ENCODE measurements at places on chromosomes 2 and 18.

- H3K27ac ChIP-seq, result no peak overlapping the region
- no peaks in the 10 kb centered on the region for H3K27me3 ChIP-seq
- peaks cover 8% of the 10 kb centered on the region for H3K36me3 ChIP-seq
- no peaks in the 10 kb centered on the region for H3K4me1 ChIP-seq
- no peak overlapping the region for H3K4me3 ChIP-seq
Measured at GRCh38 chr2:233990261-233990798, 60.2 kb upstream of the SPP2 start.

- no peaks in the 10 kb centered on the region for H3K27me3 ChIP-seq
- H3K4me1 ChIP-seq, result peaks cover 5% of the 10 kb centered on the region
- H3K4me3 ChIP-seq, result no peak overlapping the region
- H3K36me3 ChIP-seq, result peaks cover 88% of the 10 kb centered on the region
Measured at GRCh38 chr2:70691497-70692140, 76.4 kb downstream of the ADD2 start.

- no peaks in the 10 kb centered on the region for H3K27me3 ChIP-seq
- H3K4me3 ChIP-seq, result no peak overlapping the region
- peak overlapping the region; percentile 18 for H3K27ac ChIP-seq
- no peaks in the 10 kb centered on the region for H3K36me3 ChIP-seq
- no peaks in the 10 kb centered on the region for H3K4me1 ChIP-seq
Measured at GRCh38 chr18:12862874-12863482, 21.1 kb downstream of the PTPN2 start.

DNA sequence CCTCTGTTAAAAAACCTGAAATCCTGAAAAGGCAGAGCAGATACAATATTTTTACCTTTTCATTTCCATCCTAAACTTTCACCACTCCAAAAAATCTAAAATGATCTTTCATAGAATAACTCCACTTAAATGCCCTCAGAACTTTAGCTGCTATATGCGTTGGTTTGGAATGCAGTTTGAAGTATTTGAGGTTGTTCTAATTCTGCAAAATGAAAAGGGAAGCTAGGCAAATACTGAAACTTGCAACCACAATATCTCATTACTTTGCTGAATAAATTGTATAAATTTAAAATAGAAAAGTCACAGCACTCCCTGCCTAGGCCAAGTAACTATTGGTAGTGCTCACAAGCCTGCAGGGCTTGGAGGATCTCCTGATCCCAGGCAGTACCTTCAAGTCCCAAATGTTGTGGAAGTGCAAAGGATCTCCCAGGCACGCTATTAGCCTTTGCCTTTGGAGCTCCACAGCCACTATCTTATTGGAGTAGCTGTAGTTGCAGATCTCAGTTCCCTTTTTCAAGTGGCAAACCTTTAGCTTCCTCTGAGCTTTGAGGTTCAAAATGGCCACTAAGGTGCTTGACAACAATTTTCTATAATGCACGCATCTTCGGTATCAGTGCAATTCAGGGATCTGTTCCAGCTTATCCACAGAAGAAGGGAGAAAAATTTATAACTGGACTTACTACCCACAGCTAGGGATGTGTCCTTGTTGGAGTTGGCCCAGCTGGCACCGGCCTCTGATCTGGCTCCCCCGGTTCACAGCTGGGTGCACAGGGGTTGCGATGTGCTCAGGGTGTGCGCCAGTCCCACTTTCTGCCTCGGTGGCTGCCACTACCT lies 43.4 kb upstream of the ANKRD62 start:
- no peaks in the 10 kb centered on the region for H3K4me1 ChIP-seq
- H3K27me3 ChIP-seq, result no peaks in the 10 kb centered on the region
- H3K27ac ChIP-seq, result no peak overlapping the region
- H3K4me3 ChIP-seq, result no peak overlapping the region

DNA sequence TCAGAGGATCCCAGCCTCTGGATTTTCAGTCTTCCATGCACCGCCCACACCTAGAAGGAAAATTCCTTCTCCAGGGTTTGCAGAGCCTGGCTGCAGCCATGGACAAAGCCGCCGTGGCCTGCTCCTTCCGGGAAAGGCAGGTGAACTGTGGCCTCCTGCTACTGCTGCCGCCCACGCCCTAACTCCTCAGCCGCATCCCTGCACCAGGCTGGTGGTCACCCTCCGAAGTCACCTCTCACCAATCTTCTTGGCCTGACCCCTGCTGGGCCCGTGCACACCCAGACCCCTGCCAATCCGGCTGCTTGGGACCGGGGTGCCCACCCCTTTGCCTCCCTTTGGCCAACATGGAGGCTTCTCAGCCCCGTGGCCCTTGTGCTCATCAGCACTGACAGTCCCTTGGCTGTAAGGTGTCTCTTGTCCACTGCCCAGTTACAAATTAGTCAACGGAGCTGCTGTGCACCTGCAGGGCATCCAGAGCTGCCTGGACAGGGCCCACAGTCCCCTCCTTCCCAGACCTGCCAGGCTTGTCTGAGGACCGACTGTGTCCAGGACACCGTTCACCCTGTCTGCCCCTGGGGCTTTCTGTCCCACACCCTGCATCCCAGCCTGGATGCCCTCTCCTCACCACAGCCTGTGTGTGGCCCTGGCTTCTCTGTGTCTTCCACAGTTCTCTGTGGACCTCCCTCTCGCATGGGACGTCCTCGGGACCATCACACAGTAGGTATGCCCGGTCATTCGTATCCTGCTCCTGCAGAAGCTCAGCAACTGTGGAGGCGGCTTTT lies 130.1 kb upstream of the TPO start:
- H3K27ac ChIP-seq, result no peak overlapping the region
- no peak overlapping the region for H3K4me3 ChIP-seq
- no peak for DNase-seq
- H3K4me1 ChIP-seq, result no peaks in the 10 kb centered on the region
- no peaks in the 10 kb centered on the region for H3K27me3 ChIP-seq
- no peaks in the 10 kb centered on the region for H3K36me3 ChIP-seq

DNA sequence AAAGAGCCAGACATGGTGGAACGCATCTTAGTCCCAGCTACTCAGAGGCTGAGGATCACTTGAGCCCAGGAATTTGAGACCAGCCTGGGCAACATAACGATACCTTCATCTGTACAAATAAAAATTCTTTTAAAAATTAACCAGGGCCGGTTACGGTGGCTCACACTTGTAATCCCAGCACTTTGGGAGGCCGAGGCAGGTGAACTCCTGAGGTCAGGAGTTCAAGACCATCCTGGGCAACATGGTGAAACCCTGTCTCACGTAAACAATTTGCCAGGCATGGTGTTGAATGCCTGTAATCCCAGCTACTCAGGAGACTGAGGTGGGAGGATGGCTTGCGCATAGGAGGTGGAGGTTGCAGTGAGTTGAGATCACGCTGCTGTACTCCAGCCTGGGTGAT lies 25.8 kb upstream of the KCNG3 start:
- no peaks in the 10 kb centered on the region for H3K27me3 ChIP-seq
- H3K4me1 ChIP-seq, result peaks cover 11% of the 10 kb centered on the region

DNA sequence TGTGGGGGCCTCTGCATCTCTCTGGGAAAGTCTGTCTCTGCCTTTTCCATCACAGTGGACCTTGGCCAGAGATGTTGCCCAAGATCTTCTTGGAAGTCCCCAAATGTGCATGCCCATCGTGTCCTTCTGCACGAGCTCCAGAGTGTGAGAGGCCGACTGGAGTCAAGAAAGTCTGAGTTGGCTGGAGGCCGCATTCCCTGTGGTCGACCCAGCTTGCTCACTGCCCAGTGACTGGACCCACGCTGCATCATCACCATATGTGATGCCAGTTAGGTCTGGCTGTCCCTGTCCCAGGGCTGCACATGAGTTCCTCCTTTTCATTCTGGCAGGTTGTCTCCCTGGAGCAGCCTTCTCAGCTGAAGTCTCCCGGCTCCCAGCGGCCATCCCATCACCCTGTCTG lies 93.8 kb downstream of the ARL4C start:
- H3K4me3 ChIP-seq, result no peak overlapping the region
- H3K36me3 ChIP-seq, result no peaks in the 10 kb centered on the region
- no peaks in the 10 kb centered on the region for H3K27me3 ChIP-seq
- no peak overlapping the region for H3K27ac ChIP-seq

GRCh38 chr2:155653176-155653575 lies 679.3 kb downstream of the NR4A2 start:
- no peaks in the 10 kb centered on the region for H3K27me3 ChIP-seq
- H3K4me3 ChIP-seq, result no peak overlapping the region
- no peaks in the 10 kb centered on the region for H3K36me3 ChIP-seq
- H3K4me1 ChIP-seq, result no peaks in the 10 kb centered on the region

GRCh38 chr2:223647258-223647952 lies 45.2 kb upstream of the SCG2 start:
- H3K4me1 ChIP-seq, result peaks cover 8% of the 10 kb centered on the region
- no peak overlapping the region for H3K27ac ChIP-seq
- DNase-seq, result no peak

DNA sequence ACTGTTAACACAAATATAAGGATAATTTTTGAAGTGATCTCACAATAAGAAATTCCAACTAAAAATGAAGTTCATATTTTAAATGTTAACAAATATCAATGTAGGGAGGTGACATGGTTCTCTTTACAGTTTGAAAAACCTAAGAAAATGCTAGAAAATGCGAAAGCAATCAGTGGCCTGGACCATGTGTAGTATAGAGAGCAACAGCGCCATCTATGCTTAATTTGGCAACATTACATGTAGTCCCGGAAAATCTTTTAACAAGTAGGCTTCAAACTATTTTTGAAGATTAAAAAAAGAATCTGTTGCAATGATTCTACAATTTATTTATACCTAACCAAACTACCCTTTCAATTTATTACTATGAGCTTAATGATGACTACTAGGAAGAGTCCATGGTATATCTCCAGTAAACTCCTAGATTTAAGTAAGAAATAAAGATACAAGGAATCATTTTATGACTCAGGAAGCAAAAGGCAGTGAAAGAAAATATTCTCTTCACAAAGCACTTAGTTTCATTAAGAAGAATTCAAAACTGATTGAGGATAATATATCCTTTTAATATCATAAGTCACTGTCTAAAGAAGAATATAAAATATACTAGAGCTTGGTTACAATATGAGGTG lies 33.3 kb downstream of the NDUFA10 start:
- no peak for DNase-seq
- H3K4me3 ChIP-seq, result no peak overlapping the region
- H3K27ac ChIP-seq, result no peak overlapping the region
- peaks cover 56% of the 10 kb centered on the region for H3K36me3 ChIP-seq
- no peaks in the 10 kb centered on the region for H3K27me3 ChIP-seq

GRCh38 chr18:55999641-56000040 lies 411.6 kb upstream of the TCF4 start:
- H3K27ac ChIP-seq, result no peak overlapping the region
- H3K27me3 ChIP-seq, result no peaks in the 10 kb centered on the region
- DNase-seq, result no peak
- peaks cover 9% of the 10 kb centered on the region for H3K4me1 ChIP-seq
- no peaks in the 10 kb centered on the region for H3K36me3 ChIP-seq
- no peak overlapping the region for H3K4me3 ChIP-seq

Measured in H9 (cell line).